ENCODE measurements at places on chromosomes 4 and X.

DNA sequence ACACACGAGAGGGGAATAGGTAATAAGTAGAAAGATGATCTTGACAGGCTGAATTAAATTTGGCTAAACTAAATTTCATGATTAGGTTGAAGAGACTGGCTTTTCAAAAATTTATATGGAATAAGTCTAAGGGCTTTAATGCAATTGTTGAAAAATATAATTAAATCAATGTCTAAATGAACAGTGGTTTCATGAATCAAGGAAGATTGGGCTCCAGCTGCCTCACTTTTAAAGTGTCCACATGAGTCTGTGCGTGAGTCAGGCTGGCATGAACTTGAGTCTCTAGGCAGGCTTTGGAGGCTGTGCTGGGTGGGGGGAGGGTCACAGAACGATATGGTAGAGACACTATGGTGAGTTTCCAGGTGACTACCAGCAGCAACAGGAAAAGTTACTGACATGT is 111.9 kb downstream of the SORBS2 start:
- no peak for DNase-seq

DNA sequence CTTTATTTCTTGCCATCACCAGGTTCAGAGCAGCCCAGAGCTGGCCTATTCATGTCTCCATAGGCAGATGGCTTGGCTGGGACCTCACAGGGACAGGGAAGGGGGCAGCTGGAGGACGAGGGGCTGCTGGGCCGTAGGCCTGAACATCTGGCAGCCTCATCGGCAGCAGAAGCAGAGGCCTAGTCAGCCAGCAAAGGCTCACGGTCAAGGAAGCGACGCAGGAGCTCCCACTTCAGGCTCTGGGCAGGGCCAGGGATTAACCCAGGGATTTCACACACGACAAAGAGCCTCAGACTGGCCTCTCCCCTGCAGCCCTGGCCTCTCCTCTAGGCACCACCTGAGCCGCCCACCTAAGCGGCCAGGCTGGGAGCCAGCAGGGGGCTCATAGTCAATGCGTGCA is 46.0 kb upstream of the MAN2B2 start:
- DNase-seq: no peak

- DNase-seq: no peak
Observed at GRCh38 chrX:136778020-136778419, 2.7 kb downstream of the ARHGEF6 start.

- DNase-seq: peak; percentile 2
Observed at GRCh38 chrX:56726605-56727004, 2.4 kb upstream of the NBDY start.

DNA sequence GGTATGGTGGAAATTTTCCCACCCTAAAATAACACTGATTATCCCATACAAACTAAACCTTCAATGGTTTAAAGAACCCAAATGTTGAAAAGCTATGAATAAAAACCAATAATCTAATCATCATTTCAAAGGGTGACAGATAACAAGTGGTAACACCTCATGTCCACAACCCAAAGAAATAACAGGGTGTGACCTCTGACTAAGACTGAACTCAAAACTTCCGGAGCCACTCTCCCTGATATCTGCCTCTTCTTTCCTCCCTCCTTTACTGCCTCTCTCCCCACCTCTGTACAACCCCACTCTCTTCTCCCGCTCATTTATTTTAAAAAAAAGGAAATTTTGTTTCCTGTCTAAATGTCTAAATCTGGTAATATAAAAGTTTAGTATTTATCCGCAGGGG is 11.5 kb downstream of the FBXW7 start:
- DNase-seq: no peak

DNA sequence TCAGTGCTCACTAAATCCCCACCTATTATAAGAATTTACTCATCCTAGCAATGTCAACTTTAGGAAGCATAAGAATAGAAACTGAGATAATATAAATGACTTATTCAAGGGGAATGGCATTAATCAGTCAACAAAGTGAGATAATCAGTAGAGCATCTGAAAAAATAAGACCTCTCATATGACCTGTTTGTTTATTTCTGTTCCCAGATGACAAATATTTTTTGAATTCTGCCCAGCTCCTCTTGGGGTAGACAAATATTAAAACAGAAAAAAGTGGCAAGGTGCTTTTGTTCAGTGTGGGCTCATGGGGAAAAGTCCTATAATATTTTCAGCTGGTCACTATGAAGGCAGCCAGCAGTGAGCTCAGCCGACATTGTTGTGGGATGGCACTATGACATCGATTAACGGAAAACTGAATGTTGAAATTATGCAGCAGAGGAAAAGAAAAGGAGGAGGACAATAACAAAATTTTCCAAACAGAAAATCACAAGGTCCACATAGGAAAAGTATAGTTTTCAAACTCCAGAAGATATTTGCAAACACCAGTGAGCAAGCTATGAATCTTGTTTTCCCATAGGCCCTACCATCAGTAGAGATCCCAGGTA is 109.6 kb downstream of the ANXA3 start:
- no peak for DNase-seq

GRCh38 chr4:158007566-158007965 is 165.3 kb downstream of the GASK1B start:
- no peak for DNase-seq

GRCh38 chrX:88613338-88613737 is 133.7 kb upstream of the CPXCR1 start:
- no peak for DNase-seq

DNA sequence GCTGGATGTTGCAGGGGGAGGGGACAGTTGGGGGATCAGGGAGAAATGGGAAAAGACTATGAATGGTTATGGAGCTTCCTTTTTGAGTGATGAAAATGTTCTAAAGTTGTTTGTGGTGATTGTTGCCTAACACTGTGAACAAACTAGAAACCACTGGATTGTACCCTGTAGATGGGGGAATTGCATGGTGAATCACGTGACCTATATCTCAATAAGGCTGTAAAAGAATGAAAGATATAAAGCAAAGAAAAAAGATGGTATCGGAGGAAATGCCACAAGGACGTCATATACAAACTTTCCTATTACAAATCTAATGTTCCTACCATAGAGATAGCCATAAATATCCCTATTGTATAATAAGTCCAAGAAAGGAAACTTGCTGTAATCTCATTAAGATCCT is 20.6 kb upstream of the CT55 start:
- no peak for DNase-seq

DNA sequence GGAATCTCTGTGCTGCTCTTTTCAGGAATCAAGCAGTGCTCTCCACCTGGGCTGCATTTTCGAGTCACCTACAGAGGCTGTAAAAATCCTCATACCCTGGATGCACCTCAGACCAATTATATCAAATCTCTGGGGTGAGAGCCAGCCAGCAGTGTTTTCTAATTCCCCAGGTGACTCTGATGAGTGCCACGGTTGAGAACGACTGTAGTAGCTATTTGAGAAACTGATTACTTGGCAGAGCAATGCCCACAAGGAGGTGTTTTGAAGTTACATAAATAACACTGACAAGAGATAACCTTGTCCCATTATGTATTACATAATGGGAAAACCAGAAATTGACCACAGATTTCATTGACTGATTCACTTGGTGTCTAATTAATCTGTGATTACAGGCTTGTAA is 46.8 kb downstream of the CLCN4 start:
- no peak for DNase-seq

GRCh38 chr4:168888715-168889215 is 121.3 kb downstream of the CBR4 start:
- no peak for DNase-seq

- DNase-seq: no peak
Observed at GRCh38 chr4:7206911-7207567, 14.7 kb downstream of the SORCS2 start.

GRCh38 chr4:182142176-182143085 is 100.8 kb upstream of the TENM3 start:
- DNase-seq: no peak

DNA sequence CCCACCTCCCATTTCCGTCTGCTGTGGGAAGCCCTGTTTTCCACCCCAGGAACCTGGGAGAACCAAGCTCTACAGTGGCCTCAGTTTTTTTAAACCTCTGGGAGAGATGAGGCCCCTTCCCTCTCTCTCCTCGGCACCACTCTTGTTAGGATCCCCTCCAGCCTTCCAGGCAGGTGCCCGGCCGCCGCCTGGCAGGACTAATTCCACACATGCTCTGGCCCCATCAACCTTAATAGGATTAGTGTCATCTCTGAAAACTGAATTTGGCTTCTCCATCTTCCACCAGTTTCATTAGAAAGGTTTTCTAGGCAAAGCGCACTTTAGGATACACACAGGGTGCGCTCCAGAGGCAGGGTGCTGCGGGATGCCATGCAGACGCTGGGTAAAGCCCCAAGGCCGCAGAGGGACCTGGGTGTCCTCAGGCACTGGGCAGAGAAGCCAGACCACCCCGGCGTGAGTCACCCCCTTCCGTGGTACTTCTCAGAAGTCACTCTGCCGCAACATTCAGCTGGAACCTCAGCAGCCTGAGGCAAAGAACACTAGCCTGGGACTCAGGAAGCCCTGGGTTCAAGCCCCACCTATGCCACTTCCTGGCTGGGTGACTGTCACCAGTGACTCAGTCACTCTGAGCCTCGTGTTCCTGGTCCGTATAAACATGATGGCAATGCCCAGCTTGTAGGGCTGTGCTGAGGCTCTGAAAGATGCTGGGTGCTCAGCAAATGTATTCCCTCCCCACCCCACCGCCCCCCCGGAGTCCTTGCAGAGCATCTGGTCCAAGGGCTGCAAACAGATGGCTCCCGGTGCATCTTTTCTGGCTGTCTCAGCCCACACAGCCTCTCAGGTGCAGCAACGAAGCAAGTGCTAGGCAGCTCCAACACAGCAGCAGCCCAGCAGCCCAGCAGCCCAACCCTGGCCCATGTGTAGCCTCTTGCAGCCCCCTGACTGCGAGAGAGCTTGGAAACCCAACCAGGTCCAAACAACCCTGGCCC is 29.1 kb downstream of the PPP2R2C start:
- no peak for DNase-seq

- DNase-seq: no peak
Observed at GRCh38 chr4:177375372-177375771, 65.7 kb downstream of the NEIL3 start.

DNA sequence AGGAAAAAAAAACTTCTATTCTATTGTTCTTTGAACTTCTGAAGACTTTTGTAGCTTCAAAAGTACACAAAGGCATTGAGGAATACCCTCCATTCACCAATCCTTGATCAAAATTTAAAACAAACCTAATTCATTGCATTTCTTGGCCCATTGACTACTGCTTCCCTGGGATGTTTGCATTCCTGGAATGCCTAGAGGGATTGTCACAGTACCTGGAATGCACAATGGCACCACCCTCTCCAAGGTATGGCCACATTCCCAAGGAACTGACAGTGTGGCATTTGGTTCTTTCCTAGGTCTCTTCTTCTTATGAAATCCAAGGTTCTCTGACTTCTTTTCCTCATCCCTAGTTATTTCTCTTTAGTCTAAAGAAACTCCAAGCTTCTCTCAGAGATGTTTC is 600.7 kb downstream of the CCSER1 start:
- no peak for DNase-seq

GRCh38 chr4:7808752-7809151 is 130.9 kb downstream of the AFAP1 start:
- no peak for DNase-seq

DNA sequence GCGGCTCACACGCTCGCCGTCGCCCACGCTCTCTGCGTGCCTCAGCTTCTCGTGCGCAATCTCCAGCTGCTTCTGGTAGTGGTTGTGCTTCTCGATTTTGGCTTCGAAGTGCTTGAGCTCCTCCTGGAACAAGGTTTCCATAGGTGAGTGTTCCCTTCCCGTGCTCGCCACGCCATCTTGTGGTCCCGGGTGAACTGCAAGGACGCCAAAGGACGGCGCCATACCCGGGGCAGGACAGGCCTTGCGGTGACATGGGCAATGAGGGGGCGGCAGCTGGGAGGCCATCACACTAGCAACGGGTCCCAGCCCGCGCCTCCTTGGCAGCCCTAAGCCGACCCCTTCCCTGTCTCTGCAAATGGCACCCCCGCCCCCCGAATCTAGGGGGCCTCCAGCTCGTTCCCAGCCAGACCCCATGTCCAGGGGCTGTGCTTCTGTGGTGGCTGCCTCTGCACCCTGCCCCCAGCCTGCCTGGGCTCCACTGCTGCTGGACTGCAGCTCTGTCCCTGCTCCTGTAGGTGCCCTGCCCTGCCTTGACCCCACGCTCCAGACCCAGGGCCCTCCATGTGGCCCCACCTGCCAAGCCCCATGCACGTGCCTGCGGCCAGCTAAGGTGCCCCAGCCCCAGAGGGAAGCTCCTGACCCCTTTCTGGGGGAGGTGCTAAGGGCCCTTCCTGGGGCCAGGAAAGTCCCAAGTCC is 17.3 kb downstream of the LRPAP1 start:
- DNase-seq: no peak

GRCh38 chr4:113945906-113946305 is 33.5 kb downstream of the ARSJ start:
- no peak for DNase-seq

GRCh38 chrX:39162322-39162735 is 361.1 kb downstream of the MID1IP1 start:
- DNase-seq: peak; percentile 63

DNA sequence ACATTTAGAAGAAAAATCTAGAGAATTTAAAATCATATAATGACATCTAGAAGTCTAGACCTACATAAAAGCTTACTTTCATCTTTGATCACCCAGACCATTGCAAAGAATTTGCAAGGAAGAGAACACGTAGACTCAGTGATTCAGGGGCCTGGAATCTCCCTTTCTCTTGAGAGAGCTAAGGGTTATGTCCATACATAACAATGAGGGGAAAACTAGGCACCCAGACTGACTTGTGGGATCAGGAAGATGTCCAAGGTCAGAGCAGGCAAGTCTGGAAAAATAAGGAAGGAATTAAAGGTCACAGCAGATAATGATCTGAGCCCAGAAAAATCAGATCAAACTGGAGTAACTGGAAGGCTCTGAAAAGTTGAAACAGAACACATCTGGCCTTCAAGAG is 198.4 kb upstream of the SFRP2 start:
- DNase-seq: no peak

- DNase-seq: no peak
Observed at GRCh38 chrX:117010243-117010642, 547.5 kb upstream of the CT83 start.

DNA sequence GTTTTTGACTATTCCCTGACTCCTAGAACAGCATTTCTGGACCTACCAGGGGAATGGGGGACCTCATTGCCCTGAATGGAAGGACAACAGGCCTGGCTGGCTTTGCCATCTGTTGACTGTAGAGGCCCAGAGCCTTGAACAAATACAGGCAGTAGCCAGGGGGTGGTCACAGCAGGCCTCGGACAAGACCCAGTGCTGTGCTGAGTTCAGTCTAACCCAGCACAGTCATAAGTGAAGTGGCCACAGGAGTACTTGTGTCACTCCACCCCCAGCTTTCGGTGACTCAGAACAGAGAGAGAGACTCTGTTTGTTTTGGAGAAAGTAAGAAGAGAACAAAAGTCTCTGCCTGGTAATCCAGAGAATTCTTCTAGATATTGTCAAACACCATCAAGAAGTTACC is 310.0 kb downstream of the PRR32 start:
- no peak for DNase-seq

- DNase-seq: no peak
Observed at GRCh38 chr4:118680808-118681207, 4.4 kb upstream of the METTL14 start.

GRCh38 chr4:30518211-30518610 is 202.0 kb upstream of the PCDH7 start:
- no peak for DNase-seq

- DNase-seq: no peak
Observed at GRCh38 chr4:107034091-107034995, 1.8 kb downstream of the DKK2 start.
